GM12892 (cell line): ENCODE measurements at places on chromosomes 4 and X.

GRCh38 chrX:120463241-120463640 lies 5.9 kb downstream of the LAMP2 start:
- DNase-seq = no peak

DNA sequence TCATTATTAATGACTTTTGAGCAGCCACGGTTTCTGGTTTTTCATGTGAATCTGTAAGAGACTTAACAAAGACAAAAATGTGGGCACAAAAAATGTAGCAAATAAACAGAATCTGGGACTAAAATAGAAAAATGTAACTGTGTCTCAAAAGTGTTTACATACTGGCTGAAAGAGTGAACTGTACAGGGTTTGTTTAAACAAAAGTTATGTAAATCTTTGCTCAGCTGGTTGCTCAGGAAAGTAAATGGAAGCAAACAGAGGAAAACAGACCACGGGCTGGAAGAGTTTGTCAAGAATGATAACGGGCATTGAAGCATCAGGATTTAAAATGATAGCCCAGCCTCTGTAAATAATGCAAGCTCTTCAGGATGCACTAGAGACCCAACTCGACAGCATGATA lies 921.8 kb upstream of the FTHL17 start:
- DNase-seq = no peak

DNA sequence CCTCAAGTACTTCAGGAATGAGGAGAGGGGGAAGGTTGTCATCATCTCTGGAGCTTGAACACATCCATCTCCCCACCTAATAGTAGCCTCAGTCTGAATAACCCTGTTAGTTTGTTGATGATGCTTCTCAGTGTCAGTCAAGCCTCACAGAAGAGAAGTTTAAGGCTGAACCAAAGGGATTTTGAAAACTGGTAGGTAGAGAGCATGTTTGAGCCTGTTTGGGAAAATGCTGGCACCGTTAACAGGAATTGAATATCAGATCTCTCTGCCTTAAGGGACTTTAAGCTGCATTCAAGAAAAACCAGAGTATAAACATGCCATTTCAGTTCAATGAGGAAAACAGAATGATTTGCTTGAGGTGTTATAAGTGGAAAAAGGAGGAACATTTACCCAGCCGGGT lies 73.1 kb downstream of the MAPK10 start:
- no peak for DNase-seq

DNA sequence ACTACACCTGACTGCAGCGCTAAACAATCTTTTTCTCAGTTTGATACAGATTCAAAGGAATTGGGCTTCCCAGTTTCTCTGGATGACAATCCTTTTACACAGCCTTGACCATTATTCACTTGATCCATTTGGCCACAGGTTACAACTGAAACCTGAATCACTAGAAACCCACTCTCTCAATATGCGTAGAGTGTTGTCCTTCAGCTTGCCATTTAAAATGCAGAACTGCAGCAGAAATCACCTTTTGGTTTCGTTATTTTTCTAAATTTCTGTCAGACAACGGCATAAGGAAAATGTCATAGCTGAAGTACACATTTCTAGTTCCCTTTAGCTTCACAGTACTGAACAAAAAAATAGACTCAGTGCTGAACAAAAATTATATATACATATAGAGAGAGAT lies 255.8 kb upstream of the TENM3 start:
- no peak for DNase-seq

GRCh38 chr4:7818399-7818911 lies 121.2 kb downstream of the AFAP1 start:
- DNase-seq = no peak

- no peak for DNase-seq
Observed at GRCh38 chr4:1172971-1173757, 781 bp upstream of the SPON2 start.

DNA sequence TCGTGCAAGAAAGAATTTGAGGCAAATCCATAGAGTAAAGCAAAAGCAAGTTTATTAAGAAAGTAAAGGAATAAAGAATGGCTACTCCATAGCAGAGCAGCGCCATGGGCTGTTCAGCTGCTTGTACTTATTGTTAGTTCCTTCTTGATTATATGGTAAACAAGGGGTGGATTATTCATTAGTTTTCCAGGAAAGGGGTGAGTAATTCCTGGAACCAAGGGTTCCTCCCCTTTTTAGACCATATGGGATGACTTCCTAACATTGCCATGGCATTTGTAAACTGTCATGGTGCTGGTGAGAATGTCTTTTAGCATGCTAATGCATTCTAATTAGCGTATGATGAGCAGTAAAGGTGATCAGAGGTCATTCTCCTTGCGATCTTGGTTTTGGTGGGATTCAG lies 23.5 kb upstream of the CEP135 start:
- DNase-seq = no peak

- DNase-seq = no peak
Observed at GRCh38 chrX:18542131-18542530, 116.7 kb downstream of the CDKL5 start.

DNA sequence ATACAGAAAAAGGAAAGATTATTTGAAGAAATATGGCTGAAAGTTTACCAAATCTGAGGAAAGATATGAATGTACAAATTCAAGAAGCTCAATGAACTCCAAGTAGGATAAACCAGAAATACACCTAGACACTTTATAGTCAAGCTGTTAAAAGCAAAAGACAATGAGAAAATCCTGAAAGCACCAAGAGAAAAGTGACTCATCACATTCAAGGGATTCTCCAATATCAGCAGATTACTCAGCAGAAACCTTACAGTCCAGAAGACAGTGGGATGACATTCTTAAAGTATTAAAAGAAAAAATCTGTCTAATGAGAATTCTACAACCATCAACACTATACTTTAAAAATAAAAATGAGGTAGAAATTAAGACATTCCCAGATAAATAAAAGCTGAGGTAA lies 223.8 kb upstream of the ZCCHC13 start:
- DNase-seq = no peak

GRCh38 chr4:83067058-83067639 lies 32.2 kb downstream of the COPS4 start:
- DNase-seq = no peak

- DNase-seq = no peak
Observed at GRCh38 chr4:102103368-102103767, 241.9 kb downstream of the SLC39A8 start.

GRCh38 chr4:78542373-78542772 lies 9.2 kb upstream of the ANXA3 start:
- DNase-seq = no peak

DNA sequence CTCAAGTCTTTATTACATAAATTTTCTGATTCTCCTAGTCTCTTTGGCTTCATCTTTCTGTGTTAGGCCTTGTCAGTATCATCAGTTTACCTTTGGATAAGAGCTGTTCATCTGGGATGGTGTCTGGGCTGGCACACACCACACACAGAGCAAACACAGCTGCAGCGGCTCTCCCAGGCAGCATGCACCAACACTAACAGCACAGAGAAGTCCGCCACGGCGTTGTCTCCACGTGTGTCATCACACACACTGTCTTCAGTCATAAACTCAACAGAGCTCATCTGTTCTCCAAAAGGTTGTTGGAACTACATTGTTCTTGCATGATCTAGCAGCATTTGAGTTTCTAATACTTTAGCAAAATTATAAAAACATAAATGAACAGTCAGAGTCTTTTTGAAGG lies 851.9 kb upstream of the FRG1 start:
- no peak for DNase-seq

DNA sequence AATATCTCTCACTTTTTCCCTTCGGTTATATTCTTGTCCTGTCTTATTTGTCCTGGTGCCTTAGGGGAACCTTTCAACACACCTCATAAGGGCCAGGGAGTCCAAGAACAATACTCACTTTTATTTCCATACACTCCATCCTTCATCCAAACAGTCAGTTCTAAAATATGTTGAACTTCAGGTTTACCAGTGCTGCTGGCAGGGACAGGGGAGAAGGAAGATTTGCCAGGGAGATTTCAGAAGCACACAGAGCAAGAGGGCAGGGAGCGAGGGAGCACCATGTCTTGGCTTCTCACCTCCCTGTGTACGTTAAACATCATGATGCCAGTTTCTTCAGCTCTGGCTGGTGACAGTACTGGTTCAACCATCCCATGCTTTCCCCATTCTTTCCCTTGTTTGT lies 631.1 kb upstream of the FAT1 start:
- no peak for DNase-seq

- no peak for DNase-seq
Observed at GRCh38 chrX:39008549-39008948, 207.3 kb downstream of the MID1IP1 start.

- DNase-seq = no peak
Observed at GRCh38 chr4:150581056-150581605, 820 bp upstream of the MAB21L2 start.

DNA sequence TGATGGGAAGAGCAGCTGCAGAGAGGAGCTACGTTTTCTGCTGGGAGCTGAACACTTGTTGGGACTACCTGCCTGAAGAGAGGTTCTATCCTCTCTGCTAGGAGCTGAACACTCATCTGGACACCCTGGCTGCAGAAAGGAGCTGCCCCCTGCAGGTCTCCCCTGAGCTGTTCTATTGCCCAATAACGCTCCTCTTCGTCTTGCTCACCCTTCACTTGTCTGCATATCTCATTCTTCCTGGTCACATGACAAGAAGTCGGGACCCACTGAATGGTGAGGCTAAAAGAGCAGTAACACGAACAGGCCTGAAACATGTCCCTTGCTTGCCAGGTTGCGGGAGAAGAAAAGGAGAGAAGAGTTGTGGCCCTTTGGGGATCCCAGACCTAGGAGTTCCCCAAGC lies 27.8 kb downstream of the NAA11 start:
- no peak for DNase-seq

DNA sequence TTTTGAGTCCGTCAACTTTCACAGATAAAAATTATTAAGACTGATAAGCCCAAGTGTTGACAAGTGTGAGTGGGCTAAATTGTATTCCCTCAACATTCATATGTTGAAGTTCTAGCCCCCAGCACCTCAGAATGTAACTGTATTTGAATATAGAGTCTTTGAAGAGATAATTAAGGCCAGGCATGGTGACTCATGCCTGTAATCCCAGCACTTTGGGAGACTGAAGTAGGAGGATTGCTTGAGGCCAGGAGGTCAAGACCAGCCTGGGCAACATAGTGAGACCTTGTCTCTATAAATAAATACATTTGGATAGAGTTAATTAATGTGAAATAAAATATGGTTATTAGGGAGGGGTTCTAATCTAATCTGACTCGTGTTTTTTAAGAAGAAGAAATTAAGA lies 29.7 kb upstream of the SLC25A4 start:
- no peak for DNase-seq

DNA sequence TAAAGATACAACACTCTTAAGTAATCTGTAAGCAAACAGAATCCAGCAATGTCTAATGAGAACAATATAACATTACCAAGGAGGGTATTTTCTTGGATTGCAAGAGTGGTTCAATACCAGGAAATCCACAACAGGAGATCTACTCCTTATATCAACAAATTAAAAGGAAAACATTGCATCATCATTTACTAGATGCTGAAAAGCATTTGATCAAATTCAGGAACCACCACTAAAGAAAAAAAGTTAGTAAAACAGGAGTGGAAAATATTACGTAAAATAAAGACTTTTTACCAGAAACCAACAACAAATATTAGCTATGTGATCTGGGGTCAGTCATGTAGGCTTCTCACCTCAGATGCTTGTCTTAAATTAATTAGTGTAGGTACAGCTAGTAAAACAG lies 66.8 kb upstream of the MAB21L2 start:
- no peak for DNase-seq

DNA sequence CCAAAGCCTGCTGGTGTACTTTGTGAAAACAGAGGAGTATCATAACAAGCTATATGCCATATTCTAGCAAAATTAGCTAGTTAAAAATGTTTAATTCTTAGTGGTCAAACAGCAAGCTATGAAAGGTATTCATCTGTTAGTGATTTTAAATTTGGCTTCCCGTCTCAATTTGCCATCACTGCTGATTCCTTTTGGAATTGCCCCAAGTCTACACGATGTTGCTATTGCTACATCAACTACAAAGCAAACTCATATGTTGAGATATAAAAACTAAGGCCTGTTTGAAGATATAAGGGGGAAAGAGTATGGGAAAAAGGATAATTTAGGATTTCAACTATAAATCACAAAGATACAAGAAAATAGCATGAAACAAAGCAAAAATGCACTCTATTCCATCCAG lies 146.1 kb downstream of the COL25A1 start:
- no peak for DNase-seq

DNA sequence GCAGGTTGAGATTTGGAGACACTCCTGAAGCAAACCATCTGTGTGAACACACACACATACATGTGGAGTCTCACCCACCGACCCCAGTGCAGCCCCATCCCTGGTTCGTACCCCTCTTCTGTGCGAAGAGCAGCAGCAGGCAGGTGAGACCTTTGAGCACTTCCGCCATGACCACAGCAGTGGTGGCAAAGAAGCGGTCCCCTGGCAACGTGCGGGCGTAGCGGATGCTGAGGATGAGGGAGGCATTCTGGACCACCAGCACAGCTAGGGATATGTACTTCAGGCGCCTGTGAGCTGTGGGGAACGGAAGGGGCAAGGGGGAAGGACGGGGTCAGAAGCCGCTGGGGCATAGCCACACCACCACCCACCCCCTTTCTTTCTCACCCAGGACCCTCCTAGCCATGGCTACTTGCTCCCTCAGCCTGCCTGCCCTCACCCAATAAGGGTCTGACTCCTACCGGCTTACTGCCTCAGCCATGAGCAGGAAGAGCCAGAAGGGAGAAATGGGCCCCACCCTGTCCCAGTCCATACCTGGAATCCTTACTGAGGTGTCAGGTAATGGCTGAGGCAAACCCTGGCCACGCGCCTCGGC lies 1.6 kb downstream of the SLC35A2 start:
- no peak for DNase-seq

GRCh38 chrX:138001226-138001625 lies 435.3 kb downstream of the ZIC3 start:
- DNase-seq = no peak

GRCh38 chr4:121358473-121358872 lies 22.3 kb downstream of the QRFPR start:
- DNase-seq = no peak

- no peak for DNase-seq
Observed at GRCh38 chrX:29541038-29541437, 674.3 kb upstream of the MAGEB2 start.

DNA sequence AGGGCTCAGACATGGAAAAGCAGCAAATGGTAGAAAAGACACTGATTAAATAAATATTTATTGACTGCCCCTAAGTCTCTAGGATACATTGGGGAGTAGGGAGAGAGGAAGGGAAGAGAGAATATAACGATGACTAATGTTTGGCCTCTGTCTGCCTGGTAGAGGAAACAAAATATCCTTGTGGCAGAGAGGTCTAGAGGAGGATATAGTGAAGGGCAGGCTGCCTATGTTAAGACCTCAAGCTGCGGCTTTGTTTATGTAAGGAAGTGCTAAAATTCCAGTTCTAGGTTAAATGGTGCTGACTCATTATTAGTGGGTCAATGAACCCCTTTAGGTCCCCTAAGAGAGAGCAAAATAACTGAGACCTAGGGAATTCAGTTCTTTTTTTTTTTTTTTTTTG lies 427.3 kb upstream of the FTHL17 start:
- no peak for DNase-seq

- DNase-seq = no peak
Observed at GRCh38 chr4:147831551-147832171, 99.8 kb downstream of the ARHGAP10 start.
